ENCODE measurements at places on chromosomes 5 and 9.
A peak's percentile ranks its signal among the peaks of the same experiment; 100 is the strongest.

- H3K27me3 ChIP-seq = peaks cover 25% of the 10 kb centered on the region
- H3K36me3 ChIP-seq = no peaks in the 10 kb centered on the region
- DNase-seq = peak; percentile 96
- H3K4me1 ChIP-seq = peaks cover 4% of the 10 kb centered on the region
- no peak overlapping the region for H3K27ac ChIP-seq
Measured at GRCh38 chr9:125374443-125375309, 113.0 kb downstream of the GAPVD1 start.

DNA sequence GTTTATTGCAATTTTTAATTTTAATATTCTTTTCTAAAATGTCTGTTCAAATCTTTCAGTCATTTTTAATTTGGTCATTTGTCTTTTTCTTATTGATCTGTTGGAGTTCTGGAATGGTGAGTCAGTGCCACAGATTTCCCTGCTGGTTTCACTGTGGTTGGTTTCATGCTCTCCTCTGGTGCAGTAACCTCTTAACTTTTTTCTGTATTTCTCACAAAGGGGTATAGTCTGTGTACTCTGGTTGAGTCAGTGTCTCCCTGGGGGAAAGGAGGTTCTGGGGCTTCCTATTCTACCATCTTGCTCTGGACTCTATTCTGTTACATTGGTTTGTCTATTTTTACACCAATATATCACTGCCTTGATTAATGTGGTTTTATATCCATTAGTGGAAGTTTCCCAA lies 178.8 kb downstream of the CSNK1G3 start:
- no peak for DNase-seq
- no peaks in the 10 kb centered on the region for H3K4me1 ChIP-seq
- no peaks in the 10 kb centered on the region for H3K27me3 ChIP-seq
- no peak overlapping the region for H3K27ac ChIP-seq
- no peaks in the 10 kb centered on the region for H3K36me3 ChIP-seq

GRCh38 chr5:11803436-11803835 lies 100.8 kb downstream of the CTNND2 start:
- DNase-seq = no peak
- no peak overlapping the region for H3K27ac ChIP-seq
- H3K4me3 ChIP-seq = no peak overlapping the region
- H3K36me3 ChIP-seq = no peaks in the 10 kb centered on the region
- no peaks in the 10 kb centered on the region for H3K27me3 ChIP-seq

DNA sequence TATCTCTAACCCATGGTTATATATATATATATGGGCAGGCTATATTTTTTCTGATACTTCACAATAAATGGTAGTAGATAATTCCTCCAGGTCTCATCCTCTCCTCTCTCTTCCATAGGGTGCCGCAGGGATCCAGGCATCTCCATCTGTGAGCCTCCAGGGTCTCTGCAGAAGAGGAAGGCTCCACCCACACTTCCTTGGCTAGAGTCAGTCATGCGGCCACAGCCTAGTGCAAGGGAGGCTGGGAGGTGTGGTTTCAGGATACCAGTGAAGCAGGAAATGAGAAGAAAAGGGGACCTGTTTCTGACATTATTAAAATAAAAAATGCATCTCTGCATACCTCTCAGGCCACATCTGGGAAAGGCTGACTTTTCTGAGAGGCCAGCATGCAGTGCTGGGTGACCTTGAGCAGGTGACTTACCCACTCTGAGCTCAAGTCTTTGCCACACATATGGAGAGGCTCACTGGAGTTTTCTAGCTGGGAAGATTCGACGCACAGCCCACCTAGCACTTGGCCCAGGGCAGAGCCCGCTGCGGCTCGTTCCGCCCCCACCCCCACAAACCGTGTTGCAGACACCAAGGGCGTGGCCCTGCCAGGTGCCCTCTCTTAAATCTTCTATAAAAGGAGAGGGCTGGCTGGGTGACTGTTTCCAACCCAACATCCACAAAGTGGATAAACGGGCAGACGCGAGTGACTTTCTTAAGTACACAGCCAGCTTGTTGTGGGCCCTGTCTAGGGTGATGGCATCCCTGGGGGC lies 47.9 kb downstream of the OLFM1 start:
- H3K4me1 ChIP-seq = no peaks in the 10 kb centered on the region
- no peak overlapping the region for H3K4me3 ChIP-seq
- no peaks in the 10 kb centered on the region for H3K36me3 ChIP-seq
- peak; percentile 67 for DNase-seq
- H3K27ac ChIP-seq = no peak overlapping the region

GRCh38 chr5:44640945-44641456 lies 167.7 kb upstream of the MRPS30 start:
- H3K27ac ChIP-seq = no peak overlapping the region
- H3K4me3 ChIP-seq = no peak overlapping the region
- H3K4me1 ChIP-seq = no peaks in the 10 kb centered on the region
- H3K36me3 ChIP-seq = no peaks in the 10 kb centered on the region

- peaks cover 16% of the 10 kb centered on the region for H3K4me1 ChIP-seq
- no peak overlapping the region for H3K4me3 ChIP-seq
- no peak overlapping the region for H3K27ac ChIP-seq
- peaks cover 18% of the 10 kb centered on the region for H3K27me3 ChIP-seq
- H3K36me3 ChIP-seq = no peaks in the 10 kb centered on the region
Measured at GRCh38 chr9:107397076-107398044, 92.2 kb downstream of the KLF4 start.

DNA sequence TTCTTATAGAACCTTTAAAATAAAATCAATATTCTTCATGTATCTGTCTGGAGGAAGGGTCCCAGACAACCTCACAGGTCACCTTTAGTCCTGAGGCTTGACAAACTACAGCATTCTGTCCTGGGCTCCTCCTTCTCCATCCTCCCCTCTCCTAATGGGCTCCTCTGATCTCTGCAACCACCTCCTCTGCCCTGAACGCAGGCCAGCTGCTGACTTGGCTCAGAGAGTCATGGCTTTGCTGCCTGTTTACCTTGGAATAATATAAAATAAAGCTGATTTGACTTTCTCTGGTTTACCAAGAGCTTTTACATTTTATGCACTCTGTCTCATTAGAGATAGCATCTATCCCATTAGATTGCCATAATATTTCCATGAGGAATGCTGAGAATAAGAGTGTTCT lies 159.4 kb downstream of the SEMA6A start:
- H3K36me3 ChIP-seq = no peaks in the 10 kb centered on the region
- H3K4me1 ChIP-seq = no peaks in the 10 kb centered on the region
- no peak for DNase-seq
- no peak overlapping the region for H3K27ac ChIP-seq

GRCh38 chr5:64532657-64533056 lies 26.8 kb downstream of the RGS7BP start:
- no peaks in the 10 kb centered on the region for H3K36me3 ChIP-seq
- no peak overlapping the region for H3K27ac ChIP-seq
- no peak for DNase-seq
- peaks cover 4% of the 10 kb centered on the region for H3K27me3 ChIP-seq

GRCh38 chr9:121992571-121993212 lies 100.4 kb downstream of the TTLL11 start:
- no peak overlapping the region for H3K27ac ChIP-seq
- H3K4me1 ChIP-seq = no peaks in the 10 kb centered on the region
- H3K4me3 ChIP-seq = no peak overlapping the region
- no peaks in the 10 kb centered on the region for H3K27me3 ChIP-seq

DNA sequence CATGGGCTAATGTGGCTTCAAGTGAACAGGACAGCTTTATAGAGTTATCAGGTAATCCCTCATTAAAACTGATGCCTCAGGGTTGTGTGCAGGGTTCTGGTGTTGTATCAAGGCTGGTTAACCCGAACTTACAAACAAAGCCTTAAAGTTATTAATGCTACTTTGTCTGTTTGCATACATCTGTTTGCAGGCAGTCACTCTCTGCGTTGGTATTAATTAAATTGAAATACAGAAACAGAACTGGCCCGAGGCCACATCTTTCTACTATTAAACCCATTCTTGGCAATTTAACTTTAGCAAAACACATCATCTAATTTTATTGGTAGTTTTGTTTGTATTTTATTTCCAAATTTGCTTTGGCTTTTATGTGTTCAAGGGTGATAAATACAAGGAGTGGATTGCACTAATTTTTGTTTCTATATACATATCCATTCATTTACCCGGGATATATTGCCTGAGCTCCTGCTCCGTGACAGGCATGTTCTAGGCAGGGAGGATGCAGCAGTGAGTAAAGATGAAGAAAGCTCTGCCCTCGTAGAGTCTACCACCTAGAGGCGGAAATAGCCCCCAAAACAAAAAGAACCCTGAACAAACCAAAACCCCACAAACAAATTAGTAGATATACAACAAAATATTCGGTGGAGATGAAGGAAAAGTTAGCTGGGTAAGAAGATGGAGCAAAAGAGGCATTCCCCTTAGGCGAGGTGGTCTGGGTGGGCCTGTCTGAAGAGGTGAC lies 164.2 kb downstream of the MACROH2A1 start:
- no peaks in the 10 kb centered on the region for H3K36me3 ChIP-seq
- DNase-seq = peak; percentile 56
- H3K4me1 ChIP-seq = peaks cover 12% of the 10 kb centered on the region
- H3K27me3 ChIP-seq = no peaks in the 10 kb centered on the region
- no peak overlapping the region for H3K4me3 ChIP-seq
- no peak overlapping the region for H3K27ac ChIP-seq

GRCh38 chr9:108681851-108682590 lies 173.8 kb downstream of the ACTL7B start:
- peak; percentile 60 for DNase-seq
- H3K4me1 ChIP-seq = peaks cover 4% of the 10 kb centered on the region
- no peak overlapping the region for H3K27ac ChIP-seq
- H3K27me3 ChIP-seq = no peaks in the 10 kb centered on the region

DNA sequence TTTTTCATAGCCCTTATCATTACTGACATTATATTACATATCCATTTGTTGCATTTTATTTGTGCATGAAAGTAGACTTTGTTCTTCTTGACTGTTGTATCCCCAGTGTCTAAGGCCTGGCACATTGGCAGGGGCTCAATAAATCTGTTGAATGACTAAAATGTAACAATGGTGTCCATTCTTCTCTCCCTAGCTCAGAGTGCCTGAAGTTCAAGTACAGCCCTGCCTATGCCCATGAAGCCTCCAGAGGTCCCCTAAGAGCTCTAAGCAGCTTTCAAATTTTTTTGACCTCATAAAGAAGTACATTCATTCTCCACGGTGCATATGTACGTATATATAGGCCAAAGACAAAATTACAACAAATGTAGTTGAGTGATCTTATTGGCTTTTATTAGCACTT lies 4.2 kb upstream of the BSPRY start:
- no peak overlapping the region for H3K27ac ChIP-seq
- H3K27me3 ChIP-seq = peaks cover 19% of the 10 kb centered on the region
- peaks cover 8% of the 10 kb centered on the region for H3K4me1 ChIP-seq

GRCh38 chr9:80522465-80522864 lies 950.7 kb downstream of the TLE4 start:
- no peaks in the 10 kb centered on the region for H3K27me3 ChIP-seq
- no peaks in the 10 kb centered on the region for H3K4me1 ChIP-seq
- DNase-seq = no peak
- no peak overlapping the region for H3K4me3 ChIP-seq
- no peaks in the 10 kb centered on the region for H3K36me3 ChIP-seq
- no peak overlapping the region for H3K27ac ChIP-seq

DNA sequence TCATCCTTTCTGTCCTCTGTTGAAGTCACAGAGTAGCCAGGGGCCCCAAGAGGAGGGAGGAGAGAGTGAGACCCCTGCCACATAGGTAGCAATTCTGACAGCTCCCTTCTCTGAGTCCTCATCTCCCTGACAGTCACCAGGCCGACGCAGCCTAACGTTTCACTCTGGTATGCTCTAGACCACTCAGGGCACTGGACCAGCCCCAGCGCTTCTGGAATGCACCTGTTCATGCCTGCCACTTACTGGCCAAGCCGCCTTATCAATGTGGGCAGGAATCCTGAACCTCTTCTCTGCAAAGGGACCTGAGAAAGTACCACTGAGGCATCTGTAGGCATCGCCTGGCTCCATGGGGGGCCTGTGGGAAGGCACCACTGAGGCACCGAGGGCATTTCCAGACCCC lies 50.2 kb downstream of the SECISBP2 start:
- no peak overlapping the region for H3K4me3 ChIP-seq
- DNase-seq = peak; percentile 30
- no peaks in the 10 kb centered on the region for H3K27me3 ChIP-seq
- no peak overlapping the region for H3K27ac ChIP-seq
- no peaks in the 10 kb centered on the region for H3K4me1 ChIP-seq

DNA sequence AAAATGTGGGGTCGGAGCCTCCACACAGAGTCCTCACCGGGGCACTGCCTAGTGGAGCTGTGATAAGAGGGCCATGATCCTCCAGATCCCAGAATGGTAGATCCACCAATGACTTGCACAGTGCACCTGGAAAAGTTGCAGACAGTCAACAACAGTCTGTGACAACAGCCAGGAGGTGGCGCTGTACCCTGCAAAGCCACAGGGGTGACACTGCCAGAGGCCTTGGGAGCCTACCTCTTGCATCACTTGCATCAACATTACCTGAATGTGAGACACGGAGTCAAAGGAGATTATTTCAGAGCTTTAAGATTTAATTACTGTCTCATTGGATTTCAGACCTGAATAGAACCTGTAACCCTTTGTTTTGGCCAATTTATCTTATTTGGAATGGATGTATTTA lies 614.1 kb upstream of the CDH9 start:
- no peak overlapping the region for H3K4me3 ChIP-seq
- no peaks in the 10 kb centered on the region for H3K4me1 ChIP-seq
- H3K36me3 ChIP-seq = no peaks in the 10 kb centered on the region
- no peak overlapping the region for H3K27ac ChIP-seq
- no peaks in the 10 kb centered on the region for H3K27me3 ChIP-seq

- no peak for DNase-seq
- no peak overlapping the region for H3K4me3 ChIP-seq
- H3K27me3 ChIP-seq = peaks cover 7% of the 10 kb centered on the region
- H3K27ac ChIP-seq = no peak overlapping the region
- H3K4me1 ChIP-seq = peaks cover 7% of the 10 kb centered on the region
- no peaks in the 10 kb centered on the region for H3K36me3 ChIP-seq
Measured at GRCh38 chr5:149911031-149911430, 33.6 kb downstream of the PDE6A start.

GRCh38 chr5:38329132-38329715 lies 70.9 kb downstream of the EGFLAM start:
- DNase-seq = peak; percentile 79
- peaks cover 5% of the 10 kb centered on the region for H3K4me1 ChIP-seq
- no peak overlapping the region for H3K4me3 ChIP-seq
- no peaks in the 10 kb centered on the region for H3K27me3 ChIP-seq
- H3K36me3 ChIP-seq = no peaks in the 10 kb centered on the region

DNA sequence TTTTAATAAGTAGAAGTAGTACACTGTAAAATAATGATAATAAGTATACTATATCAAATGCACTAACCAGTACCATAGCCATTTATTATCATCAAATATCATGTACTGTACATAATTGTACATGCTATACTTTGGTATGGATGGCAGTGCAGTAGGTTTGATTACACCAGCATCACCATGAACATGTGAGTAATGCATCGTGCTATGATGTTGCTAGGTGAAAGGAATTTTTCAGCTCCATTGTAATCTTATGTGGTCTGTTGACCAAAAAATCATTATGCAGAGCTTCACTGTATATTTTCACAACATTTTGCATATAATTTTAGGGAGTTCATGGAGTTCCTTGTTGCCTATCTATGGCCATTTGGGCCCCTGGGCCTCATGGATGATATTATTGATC lies 72.2 kb upstream of the HMHB1 start:
- no peak overlapping the region for H3K4me3 ChIP-seq
- no peak overlapping the region for H3K27ac ChIP-seq
- peaks cover 8% of the 10 kb centered on the region for H3K4me1 ChIP-seq

GRCh38 chr9:38718148-38718547 lies 1.8 kb downstream of the FAM240B start:
- H3K27me3 ChIP-seq = no peaks in the 10 kb centered on the region
- DNase-seq = no peak
- no peaks in the 10 kb centered on the region for H3K4me1 ChIP-seq
- no peak overlapping the region for H3K4me3 ChIP-seq

Measured in osteoblast (primary cell).